CD4-positive, alpha-beta memory T cell (primary cell): ENCODE measurements at places on chromosomes 5 and 9.

DNA sequence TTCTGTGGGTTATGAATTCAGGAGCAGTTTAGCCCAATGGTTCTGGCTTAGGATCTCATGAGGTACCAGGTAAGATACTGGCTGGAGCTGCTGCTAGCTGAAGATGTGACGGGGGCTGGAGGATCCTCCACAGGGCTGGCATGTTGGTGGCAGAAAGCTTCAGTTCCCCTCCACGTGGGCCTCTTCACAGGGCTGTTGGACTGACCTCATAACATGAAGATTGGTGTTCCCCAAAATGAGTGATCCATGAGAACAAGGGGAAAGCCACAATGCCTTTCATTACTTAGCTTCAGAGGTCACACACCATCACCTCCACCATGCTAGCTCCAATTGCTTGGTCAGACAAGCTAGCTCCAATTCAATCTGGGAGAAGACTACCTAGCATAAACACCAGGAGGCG lies 8.5 kb upstream of the S100Z start:
- no peaks in the 10 kb centered on the region for H3K36me3 ChIP-seq
- no peaks in the 10 kb centered on the region for H3K4me1 ChIP-seq
- no peak overlapping the region for H3K27ac ChIP-seq

- H3K4me3 ChIP-seq = peak overlapping the region; percentile 51
- H3K4me1 ChIP-seq = peaks cover 16% of the 10 kb centered on the region
- H3K27me3 ChIP-seq = no peaks in the 10 kb centered on the region
- DNase-seq = peak; percentile 46
- H3K36me3 ChIP-seq = no peaks in the 10 kb centered on the region
These were observed 638 bp downstream of the MARCHF3 start for GRCh38 chr5:127029581-127030258.

GRCh38 chr5:54442271-54442670 lies 13.2 kb upstream of the HSPB3 start:
- DNase-seq = no peak
- no peak overlapping the region for H3K27ac ChIP-seq
- H3K27me3 ChIP-seq = no peaks in the 10 kb centered on the region
- no peaks in the 10 kb centered on the region for H3K36me3 ChIP-seq

DNA sequence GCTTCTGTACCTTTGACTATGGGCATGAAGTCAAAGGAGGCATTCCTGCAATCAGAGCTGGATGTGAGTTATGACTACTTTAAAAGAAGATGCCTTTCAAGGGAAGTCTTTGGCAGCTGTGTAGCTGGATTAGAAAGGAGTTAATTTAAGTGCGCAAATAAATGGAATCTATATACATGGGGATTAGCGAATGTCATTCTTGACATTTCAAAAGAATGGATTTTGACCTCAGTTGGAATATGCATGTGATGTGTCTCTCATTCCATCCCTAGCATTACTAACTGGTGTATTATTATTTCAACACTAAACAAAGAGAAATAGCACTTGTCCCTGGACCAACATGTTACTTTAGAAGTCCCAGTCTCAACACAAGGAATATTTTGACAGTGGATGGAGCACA lies 359.6 kb upstream of the SLC24A2 start:
- H3K4me3 ChIP-seq = no peak overlapping the region
- no peak for DNase-seq
- H3K27me3 ChIP-seq = no peaks in the 10 kb centered on the region
- no peak overlapping the region for H3K27ac ChIP-seq
- no peaks in the 10 kb centered on the region for H3K36me3 ChIP-seq

- no peak for DNase-seq
- no peaks in the 10 kb centered on the region for H3K36me3 ChIP-seq
- no peak overlapping the region for H3K4me3 ChIP-seq
- no peaks in the 10 kb centered on the region for H3K27me3 ChIP-seq
- H3K27ac ChIP-seq = no peak overlapping the region
These were observed 27.8 kb upstream of the CSF1R start for GRCh38 chr5:150114102-150114641.

- no peak overlapping the region for H3K27ac ChIP-seq
- H3K4me1 ChIP-seq = peaks cover 49% of the 10 kb centered on the region
- H3K36me3 ChIP-seq = no peaks in the 10 kb centered on the region
- no peaks in the 10 kb centered on the region for H3K27me3 ChIP-seq
- H3K4me3 ChIP-seq = no peak overlapping the region
- no peak for DNase-seq
These were observed 94.4 kb upstream of the IL6ST start for GRCh38 chr5:56088967-56089829.

GRCh38 chr9:71767776-71768321 lies 464 bp downstream of the CEMIP2 start:
- peak overlapping the region; percentile 79 for H3K4me3 ChIP-seq
- peaks cover 50% of the 10 kb centered on the region for H3K4me1 ChIP-seq
- DNase-seq = peak; percentile 14
- H3K27me3 ChIP-seq = no peaks in the 10 kb centered on the region
- peak overlapping the region; percentile 87 for H3K27ac ChIP-seq
